ENCODE measurements at places on chromosomes 1 and 21.
A peak's percentile ranks its signal among the peaks of the same experiment; 100 is the strongest.

- no peak for DNase-seq
Observed at GRCh38 chr1:53769780-53770179, 30.8 kb upstream of the GLIS1 start.

- peak; percentile 10 for DNase-seq
Observed at GRCh38 chr1:229024528-229025130, 246.3 kb upstream of the RAB4A start.

DNA sequence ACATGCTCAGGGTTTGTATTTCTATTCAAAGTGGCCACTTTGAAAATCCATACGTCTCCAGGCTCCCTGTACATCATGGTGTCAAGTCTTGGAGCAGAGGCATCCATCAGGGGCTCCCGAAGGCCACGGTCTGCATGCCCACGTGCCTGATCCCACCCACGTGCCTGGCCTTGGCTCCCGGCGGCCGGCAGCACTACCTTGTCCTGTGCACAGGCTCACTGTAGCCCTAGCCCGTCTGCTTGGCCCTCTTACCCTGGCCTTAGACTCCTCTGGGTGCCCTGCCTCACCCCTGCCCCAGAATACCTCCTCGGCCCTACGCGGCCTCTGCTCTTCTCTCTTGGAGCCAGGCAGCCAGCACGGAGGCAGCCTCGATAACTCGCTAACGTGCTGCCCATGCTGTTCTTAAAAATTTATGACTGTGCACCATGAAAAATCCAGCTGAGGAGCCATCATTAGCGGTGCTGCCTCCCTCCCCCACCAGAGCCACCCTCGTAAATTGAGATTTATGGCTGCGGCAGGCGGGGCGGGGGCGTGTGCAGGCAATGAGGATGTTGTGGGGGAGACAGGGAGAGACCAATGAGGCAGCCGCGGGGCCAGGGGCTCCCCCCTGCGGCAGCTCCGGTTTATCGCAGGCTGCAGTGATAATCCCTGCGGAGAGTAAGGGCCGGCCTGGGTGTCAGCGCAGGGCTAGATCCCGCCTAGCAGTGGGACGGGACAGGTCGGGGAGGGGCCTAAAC, 24.6 kb downstream of the DMAP1 start:
- DNase-seq = peak; percentile 18

- DNase-seq = no peak
Observed at GRCh38 chr1:158830074-158830677, 975 bp upstream of the MNDA start.

DNA sequence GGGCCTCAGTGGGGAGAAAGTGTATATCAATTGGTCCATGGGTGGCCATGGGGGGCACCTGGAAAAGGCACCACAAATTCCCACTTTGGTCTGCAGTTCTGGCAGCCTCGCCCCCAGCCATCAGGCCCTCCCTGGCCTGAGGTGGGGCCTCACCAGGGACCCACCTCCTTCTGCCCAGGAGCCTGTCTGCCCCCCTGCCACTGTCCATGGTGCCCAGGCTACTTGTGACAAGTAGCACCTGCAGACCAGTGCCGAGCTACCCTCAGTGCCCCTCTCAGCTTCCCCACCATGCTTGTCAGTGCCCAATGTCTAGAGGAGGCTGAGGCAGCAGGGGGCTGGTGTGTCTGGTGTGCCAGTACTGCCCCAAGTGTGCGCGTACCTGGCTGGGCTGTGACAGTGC, 87.1 kb upstream of the PAXBP1 start:
- no peak for DNase-seq

GRCh38 chr21:36310016-36310415, 10.0 kb upstream of the MORC3 start:
- DNase-seq = peak; percentile 47

DNA sequence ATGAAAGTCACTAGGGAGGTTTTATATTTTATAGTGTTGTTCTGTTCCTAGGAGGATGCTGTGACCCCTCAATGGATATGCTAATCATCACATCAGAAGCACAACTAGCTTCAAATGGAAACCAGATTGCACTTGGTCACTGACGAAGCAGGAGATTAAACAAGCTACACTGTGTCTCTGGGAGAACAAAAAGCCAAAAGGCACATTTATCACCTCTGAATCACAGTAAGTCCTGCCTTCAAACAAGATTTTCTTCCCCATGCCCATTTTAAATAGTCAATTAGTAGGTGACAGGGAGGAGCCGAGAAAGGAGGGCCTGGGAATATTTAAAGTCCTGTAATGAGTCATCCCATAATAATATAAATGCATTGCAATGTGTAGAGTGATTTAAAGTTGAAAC, 38.1 kb downstream of the RGS2 start:
- no peak for DNase-seq

DNA sequence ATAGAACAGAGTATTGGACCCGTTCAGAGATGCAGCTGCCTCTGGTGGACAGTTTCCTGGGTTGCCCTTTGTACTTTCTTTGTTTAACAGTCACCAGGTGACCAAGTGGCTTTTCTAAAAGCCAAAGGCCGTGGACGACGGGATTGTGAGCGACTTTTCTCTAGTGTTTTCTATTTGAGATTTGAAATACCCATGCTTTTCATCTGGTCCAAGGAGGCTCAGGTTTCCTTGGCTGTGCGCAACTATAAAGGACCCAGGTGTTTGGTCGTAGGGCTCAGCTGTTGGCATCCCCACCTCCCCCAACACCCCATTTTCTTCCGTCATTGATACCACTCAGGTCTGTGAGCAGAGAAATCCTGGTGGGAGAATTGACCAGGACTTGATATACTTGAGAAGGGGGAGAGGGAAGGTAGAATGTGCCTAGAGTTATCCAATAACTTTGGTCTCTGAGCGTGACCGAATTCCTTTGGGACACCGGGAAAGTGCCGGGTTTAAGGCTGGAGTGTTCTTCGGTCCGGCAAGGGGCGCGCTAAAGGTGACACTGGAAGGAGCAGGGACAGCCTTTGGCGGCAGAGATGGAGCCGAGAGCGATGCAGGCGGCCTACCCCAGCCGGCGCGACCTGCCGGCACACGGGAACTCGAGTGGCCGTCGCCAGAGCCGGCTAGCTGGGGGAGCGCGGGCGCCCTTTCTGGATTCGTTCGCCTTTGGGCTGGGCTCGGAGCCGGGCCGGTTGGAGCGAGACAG, 83.4 kb upstream of the BMP8A start:
- DNase-seq = no peak

DNA sequence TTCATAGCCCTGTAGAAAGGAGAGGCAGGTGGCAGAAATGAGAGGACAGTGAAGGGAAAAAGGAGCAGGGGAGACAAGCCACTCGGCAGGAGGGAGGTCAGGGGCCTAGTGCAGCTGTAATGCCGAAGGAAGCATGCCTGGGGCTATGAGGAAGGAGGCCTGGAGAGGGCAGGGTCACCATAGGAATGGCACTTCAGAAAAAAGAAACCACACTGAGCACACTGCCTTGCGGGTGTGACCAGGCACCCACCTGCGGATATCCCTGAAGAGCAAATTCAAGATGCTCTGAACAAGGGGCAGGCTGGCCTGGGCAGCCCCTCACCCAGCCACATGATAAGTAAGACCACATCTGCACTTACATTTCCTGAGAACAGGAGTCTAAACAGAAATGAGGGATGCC, 104.7 kb downstream of the JAK1 start:
- no peak for DNase-seq

DNA sequence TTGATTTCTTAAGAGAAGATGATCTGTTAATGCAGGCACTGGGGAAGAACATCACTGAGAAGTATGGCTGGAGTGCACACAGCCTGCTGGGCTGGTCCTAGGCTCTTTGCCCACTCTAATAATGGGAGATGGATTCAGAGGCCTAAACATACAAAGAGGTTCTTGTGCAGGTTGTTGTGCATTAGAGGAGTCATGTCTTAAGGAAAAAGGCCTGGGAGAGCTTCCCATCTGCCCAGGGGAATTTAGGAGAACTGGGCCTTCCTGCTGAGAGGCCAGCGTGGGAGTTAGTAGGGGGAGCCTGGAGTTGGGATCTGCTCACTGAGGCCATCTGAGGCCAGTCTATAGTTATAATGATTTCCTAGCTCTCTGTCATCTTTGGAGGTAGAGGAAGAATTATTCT, 126.7 kb downstream of the TLR5 start:
- DNase-seq = no peak

DNA sequence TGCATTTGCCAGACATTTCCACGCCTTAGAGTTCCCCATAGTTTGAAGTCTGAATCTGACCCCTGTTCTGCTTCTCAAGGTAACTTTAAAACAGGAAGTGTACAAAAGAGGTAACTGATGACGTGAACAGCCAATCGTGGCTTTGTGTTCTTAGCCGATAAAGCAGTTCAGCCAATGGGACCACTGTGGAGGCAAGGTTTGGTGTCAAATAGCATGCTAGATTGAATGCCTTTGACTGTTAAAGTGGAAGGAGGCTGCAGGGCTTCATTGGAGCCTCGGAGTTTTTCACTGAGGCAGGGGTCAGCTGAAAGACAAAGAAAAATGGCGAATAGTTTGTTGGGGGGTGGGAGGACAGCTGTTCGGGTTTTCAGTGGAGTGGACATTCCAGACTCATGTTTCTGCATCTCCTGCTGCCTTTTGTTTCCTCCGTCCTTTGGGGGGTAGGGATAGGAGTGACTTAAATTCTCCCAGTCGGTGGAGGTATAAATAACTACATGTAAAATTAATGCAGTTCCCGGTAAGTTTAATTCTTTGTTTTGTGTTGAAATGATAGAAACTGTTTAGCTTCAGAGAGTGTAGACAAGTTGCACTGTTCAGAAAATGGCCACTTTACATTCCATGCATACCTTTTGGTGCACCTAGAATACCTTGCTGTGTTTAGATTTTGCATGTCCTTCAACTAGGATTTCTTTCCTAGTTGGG, 17.7 kb downstream of the NFYC start:
- DNase-seq = peak; percentile 53

All from stimulated activated CD4-positive, alpha-beta T cell treated with anti-CD3 and anti-CD28 coated beads, Interleukin-4, amount 100 ng/mL, for 48 hours (primary cell).